ENCODE measurements at places on chromosomes 12 and 14.

DNA sequence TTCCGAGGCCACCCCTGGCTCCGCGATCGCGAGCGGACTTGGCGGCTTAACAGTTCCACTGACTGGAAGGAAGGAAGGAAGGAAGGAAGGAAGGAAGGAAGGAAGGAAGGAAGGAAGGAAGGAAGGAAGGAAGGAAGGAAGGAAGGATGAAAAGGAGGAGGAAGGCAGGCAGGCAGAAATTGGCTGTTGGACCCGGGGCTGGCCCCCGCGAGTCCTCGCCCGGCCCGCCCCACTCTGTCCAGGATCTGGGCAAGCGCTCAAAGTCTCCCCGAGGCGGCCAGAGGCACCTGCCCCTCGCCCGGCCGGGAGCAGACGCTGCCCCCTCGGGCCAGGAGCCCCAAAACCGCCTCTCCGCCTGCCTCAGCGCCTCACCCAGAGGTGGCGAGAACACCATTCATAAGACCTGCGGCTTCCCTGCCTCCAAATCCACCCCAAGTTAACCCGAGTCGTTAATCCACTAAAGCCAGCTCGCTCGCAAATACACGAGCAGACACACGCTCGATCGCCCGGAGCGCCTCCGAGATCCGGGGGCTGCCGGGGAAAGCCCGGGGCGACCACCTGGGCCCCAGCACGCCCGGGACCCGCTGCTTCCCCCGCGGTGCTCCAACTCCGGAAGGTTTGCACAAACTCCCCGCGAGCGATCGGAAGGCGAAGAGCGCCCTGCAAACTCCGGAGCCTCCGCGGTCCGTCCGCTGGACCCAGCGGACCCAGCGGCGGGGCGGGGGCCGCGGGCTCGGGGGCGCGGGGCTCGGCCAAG is 844 bp downstream of the DPF3 start:
- DNase-seq: peak; percentile 33

- no peak for DNase-seq
Measured at GRCh38 chr12:117404940-117405339, 43.5 kb upstream of the NOS1 start.

DNA sequence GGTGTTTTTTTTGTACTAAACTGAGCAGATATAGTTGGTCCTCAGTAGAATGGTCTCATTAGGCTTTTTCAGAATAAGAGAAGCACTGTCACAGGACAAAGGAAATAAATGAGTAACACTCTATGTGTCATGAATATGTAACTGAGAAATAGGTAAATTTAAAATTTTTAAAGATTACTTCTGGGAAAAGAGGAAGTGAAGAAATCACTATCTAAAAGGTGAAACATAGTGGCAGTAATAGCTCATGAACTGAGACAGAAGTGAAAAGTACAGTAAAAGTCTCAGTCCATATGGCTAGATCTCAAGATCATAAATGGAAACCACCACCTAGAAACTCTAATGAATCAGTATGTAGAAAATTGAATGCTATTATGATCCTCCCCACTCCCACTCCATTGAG is 89.3 kb upstream of the TTC7B start:
- DNase-seq: no peak

- DNase-seq: peak; percentile 77
Measured at GRCh38 chr12:124506145-124506831, 61.1 kb downstream of the NCOR2 start.

DNA sequence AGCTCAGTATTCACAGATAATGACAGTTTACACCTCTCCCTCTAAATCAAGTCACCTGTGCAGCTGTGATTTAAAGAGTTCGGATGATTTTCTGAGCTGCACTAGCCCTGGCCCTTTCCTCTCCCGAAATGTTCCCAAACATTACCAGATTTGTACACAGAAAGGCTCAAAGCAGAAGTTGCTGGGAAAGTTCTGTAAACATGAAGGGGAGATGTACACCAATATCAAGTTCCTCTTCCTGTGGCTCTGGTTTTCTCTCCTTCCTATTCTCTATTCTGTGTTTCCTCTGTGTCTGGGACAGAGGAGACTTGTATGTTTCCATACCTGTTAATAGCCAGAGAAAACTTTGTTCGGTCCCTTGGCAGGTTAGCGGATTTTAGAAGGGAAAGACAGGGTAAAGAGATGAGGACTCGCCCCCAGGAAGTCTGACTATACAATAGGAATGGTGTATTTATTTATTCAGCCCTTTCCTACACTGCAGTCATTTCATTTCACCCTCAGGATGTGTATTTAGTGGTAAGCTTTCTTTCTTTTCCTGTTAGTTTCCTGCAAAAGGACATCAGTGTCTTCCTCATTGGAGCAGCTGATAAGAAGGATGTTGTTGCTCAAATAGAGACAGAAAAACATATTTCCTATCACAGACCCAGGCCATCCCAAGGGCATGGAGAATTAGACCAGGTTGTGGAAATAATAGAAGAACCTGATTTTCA is 7.6 kb upstream of the NUMB start:
- no peak for DNase-seq

GRCh38 chr14:49497725-49498348 is 88.3 kb downstream of the RPS29 start:
- DNase-seq: peak; percentile 81
